ENCODE measurements at places on chromosomes 5 and 9.

- no peak for DNase-seq
These were observed 9.1 kb downstream of the MAN1B1 start for GRCh38 chr9:137095664-137096517.

- DNase-seq = peak; percentile 66
These were observed 173.5 kb downstream of the TRIM32 start for GRCh38 chr9:116860509-116861120.

DNA sequence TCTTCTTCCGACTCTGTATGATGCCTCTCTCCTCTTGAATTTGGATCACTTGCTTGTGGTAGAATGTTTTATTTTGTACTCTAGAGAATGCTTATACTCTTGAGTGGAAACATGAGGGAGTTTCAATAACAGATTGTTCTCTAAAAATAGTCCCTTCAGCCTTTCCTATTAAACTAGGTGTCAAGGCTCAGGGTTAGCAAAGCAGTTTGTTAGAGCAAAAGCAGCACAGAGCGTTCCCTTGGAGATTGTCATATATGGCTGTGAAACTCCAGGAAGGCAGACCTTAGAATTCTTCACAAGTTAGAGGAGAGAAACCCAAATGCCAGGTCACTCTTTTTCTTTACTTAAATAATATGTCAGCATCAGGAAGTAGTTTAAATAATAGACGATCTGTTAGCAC lies 33.0 kb downstream of the MAMDC2 start:
- no peak for DNase-seq

DNA sequence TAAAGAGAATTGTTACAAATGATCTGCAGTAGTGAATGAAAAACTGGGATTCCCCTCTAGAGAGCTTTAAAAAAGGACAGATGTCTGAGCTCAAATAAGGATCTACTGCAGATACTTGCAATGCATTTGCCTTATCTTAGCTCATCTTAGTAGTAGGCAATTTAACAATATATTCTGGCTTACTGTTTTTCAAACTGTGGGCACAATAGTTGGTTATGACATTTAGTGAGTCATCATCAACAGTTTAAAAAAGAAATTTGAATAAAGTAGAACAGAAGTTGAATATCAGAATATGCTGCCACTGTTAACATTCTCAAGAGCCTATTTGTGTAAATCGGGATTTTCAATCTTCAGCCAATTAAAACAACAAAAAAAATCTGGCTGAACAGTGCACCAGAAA lies 6.7 kb upstream of the CAST start:
- DNase-seq = no peak

DNA sequence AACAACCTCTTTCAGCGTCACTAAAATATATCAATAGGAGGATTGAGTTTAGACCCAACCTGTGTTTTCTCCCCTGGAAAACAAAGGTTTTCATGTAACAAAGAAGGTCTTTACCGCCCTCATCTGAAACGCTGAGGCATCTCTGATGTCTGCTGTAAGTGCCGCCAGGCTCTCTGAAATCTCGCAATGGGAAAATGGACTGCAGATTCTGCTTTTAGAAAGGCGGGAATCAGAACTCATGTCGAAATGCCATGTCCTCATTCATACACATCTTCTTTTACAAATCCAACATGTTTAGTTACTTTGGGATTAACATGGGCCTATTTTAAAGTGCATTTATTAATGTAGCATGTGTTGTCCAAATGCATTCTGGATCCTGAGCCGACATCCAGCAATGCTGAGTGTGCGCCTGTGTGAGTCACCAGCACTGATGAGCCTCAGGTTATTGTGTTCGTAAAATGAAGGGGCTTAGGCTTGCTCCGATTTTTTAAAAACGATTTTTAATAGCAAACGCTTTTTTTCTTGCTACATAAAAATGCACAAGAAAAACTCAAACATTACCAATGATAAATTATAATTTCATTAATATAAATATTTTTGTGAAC lies 51.9 kb upstream of the PLEKHG4B start:
- DNase-seq = no peak

DNA sequence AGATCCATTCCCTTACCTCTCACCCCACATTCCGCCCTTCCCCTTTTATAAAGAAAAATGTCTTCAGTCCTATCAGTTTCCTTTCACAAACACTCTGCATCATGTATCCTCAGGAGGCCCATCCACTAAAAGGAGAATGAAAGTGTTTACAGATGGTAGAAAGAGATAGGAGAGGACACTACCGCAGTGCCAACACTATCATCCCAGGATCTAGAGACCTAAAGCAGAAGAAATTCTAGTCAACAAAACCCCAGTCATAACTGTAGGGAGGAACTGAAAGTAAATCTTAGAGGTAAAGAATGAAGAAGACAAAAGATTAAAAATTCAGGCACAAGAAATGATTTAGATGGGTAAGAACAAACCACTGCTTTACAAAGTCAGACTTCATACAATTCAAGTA lies 114.1 kb downstream of the MLLT3 start:
- no peak for DNase-seq

DNA sequence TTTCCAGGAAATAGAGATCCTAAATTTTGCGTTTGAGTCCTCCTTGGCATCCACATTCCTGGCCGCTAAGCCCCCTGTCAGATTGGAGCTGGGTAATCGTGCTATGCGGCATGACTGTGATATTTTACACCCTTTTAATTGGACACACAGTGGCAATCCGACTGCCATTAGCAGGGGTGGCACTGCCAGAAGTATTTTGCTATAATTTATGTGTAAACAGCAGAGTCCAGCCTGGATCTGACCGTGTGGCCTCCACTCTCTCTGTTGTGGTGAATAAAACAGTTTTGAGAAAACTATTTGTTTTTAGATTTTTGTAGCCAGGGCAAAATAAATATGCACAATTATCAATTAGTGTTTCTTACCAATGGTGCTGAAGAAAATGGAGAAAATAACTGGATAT lies 281.0 kb upstream of the IRX2 start:
- DNase-seq = no peak

GRCh38 chr5:65924366-65925043 lies 1.9 kb upstream of the ERBIN start:
- DNase-seq = no peak

- DNase-seq = no peak
These were observed 296.5 kb downstream of the MAST4 start for GRCh38 chr5:66892716-66893115.

GRCh38 chr5:6850106-6850432 lies 136.8 kb downstream of the TENT4A start:
- DNase-seq = no peak

- DNase-seq = no peak
These were observed 12.5 kb upstream of the NREP start for GRCh38 chr5:111769541-111769940.
